Mesenchymal stem cell (in vitro differentiated cells and primary cell): ENCODE measurements at places on chromosomes 3 and 15.

DNA sequence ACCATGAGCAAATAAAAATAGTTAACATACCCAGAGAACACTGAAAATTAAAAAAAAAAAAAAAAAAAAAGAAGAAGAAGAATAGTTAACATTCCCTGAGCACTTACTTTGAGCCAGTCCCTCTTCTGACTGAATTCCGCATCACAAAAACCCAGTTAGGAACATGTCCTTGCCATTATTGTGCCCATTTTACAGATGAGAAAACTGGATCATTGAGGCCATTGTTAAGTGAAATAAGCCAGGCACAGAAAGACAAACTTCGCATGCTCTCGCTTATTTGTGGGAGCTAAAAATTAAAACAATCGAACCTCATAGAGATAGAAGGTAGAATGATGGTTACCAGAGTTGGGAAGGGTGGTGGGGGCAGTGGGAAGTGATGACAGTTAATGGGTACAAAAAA is 119.5 kb downstream of the FGF12 start:
- no peak for DNase-seq

DNA sequence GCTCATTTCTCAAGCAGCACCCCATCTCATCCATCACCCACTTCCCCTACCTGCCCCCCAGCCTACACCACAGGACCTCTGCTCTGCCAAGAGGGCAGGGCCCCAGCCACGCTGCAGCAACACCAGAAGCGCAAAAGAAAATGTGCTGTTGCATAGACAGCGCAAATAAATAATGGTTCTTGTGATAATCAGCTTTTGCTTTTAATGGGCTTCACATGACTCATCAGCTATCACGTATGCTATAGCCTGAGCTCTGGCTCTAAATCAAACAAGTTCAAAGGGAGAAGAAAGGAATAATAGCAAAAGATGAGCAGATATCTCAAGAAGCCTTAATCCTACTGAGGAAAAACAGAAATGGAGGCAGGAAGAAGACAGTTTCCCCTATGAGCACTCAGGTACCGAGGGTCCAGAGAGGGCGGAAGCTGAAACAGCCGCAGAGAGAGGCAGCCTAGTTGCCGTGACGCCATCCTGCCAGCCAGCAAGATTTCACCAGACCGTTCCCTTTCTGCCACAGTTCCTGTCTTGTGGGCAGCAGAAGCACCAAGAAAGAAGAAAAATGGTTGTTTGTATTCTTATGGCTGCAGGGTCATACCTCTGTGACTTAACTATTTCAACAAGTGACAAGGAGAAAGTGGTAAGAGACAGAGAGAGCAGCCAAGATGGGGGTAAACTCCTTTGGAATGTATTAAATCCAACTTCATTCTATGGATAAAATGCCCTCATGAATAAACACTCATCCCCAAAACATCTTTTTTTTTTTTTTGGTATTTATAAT is 22.0 kb downstream of the RAB27A start:
- DNase-seq, result peak; percentile 91

DNA sequence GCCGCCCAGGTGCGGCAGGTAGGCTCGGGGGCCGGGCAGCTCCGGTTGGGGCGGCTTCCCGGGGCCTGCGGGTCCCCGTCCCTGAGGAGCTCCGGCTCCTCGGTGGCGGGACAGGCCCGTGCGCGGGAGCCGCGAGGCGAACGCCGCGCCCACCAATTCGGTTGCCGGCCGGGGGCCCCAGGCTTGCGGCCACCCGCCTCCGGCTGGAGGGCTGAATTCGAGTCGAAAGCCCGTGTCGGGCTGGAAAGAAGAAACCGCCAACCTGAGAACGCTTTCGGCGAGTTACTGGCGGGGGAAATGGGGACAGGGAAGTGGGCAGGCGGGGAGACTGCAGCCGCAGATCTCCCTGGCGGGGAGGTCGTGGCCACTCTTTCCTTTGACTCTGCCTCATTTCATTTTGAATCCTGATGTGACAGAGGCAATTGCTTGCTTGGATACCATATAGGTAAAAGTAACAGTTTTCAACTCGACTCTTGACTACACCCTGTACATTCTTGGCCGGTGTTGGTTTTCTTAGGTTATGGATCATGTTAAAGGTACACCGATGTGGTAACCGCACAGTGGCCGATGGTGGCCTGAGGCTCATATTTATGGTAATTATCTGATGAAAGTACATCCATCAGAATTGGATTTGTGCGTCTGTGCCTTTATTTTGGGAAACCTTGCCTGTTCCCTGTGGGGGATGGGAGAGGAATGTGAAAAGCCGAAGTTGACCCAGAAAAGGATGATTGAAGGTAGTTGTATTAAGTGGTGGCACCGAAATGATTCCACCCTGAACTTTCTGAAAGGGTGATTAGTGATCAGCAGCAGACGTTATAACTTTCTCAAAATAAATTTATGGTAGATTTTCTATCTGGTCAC is 1.7 kb downstream of the B3GNT5 start:
- peak; percentile 40 for DNase-seq

- peak; percentile 82 for DNase-seq
These were observed 67.7 kb upstream of the OXTR start for GRCh38 chr3:8837162-8837561.

DNA sequence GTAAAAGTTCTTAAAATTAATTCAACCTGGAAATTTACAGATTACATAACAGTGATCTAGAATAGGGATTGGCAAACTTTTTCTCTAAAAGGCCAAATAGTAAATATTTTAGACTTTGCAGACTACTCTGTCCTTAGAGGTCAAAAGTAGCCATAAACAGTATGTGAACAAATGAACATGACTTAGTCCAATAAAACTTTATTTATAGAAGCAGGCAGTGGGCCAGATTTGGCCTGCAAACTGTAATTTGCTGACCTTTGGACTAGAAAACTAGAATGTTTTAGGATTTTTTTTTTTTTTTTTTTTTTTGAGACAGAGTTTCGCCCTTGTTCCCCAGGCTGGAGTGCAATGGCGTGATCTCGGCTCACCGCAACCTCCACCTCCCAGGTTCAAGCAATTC is 12.1 kb downstream of the SENP8 start:
- no peak for DNase-seq

- no peak for DNase-seq
These were observed 29.2 kb downstream of the GJD2 start for GRCh38 chr15:34725556-34725955.

- DNase-seq, result no peak
These were observed 23.7 kb downstream of the PLXND1 start for GRCh38 chr3:129582799-129583198.

- peak; percentile 51 for DNase-seq
These were observed 520.1 kb downstream of the ROBO1 start for GRCh38 chr3:79247725-79248043.

GRCh38 chr3:81974751-81975150 is 213.3 kb upstream of the GBE1 start:
- DNase-seq, result no peak

DNA sequence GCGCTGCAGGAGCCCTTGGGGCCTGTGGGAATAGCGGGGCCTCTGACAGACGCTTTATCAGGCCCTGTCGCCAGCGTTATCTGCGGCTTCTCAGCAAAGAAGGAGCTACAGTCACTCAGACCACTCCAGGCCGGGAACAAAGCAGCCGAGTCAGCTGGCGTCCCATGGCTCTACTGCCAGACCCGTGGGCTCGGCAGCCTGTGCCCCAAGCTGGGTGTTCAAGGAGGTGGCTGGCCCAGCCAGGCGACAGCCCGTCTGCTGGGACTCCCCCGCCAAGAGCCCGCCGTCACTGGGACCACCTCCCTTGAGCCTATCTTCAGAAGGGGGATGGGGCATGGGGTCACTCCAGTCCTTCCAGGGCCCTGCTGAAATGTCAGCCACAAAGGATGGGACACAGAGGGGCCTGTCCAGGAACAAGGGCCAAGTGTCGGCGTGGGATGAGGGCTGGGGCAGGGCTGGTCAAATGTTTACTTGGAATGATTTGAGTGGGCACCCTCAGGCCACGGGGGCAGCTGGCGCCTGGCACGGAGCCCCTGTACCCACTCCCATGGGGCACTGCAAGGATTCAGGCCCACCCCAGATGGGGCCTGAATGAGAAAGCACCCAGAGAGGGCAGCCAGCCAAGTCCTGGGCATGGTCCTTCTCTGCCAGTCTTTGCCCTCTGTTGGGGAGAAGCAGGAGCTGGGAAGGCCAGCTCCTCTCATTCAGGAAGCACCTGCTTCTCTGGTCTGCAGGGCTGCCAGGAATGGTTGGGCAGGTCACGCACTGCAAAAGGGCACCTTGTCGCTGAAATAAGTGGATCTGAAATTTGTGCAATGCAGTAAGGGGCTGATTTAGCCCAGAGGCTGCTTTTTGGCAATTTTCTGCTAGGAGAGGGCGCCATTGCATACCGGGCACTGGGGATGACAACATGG is 148.3 kb downstream of the SMAD6 start:
- peak; percentile 71 for DNase-seq

GRCh38 chr3:195104340-195104739 is 166.6 kb downstream of the XXYLT1 start:
- DNase-seq, result no peak

DNA sequence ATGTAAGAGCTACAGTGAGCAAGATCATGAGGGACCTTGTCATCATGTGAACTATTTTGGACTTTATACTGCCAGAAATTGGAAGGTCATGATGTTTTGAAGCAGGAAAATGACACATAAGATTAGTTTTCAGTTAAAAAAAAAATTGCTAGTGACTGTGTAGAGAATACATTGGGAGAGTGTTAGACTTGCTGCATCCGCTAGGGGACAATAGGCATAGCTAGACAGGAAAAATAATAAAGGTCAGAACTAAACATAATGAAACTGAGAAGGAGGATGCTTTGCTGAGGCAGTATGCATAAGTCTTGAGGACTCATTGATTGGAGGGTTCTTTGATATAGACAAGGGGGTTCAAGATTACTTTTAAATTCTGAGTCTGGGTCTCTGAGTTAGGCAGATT is 275.8 kb upstream of the KCNH8 start:
- no peak for DNase-seq

DNA sequence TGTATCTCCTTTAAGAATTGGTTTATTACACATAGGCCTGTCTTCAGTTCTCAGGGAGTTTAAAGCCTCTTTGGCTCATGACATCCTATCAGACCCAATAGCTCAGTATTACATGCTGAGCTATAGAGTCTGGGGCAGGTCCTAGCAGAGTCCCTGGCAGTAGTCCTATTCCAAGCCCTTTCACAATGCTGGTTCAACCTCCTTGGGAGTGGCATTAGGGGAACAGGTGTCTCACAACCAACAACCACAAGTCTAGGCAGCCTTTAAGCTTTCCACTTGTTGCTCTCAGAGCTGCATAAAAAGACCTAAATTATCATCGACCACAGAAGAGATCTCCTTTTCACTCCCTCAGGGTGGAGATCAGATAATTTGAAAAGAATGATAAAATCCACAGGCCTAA is 22.8 kb upstream of the C2CD4B start:
- DNase-seq, result no peak

GRCh38 chr15:75232252-75232813 is 25.8 kb upstream of the GOLGA6C start:
- DNase-seq, result no peak

DNA sequence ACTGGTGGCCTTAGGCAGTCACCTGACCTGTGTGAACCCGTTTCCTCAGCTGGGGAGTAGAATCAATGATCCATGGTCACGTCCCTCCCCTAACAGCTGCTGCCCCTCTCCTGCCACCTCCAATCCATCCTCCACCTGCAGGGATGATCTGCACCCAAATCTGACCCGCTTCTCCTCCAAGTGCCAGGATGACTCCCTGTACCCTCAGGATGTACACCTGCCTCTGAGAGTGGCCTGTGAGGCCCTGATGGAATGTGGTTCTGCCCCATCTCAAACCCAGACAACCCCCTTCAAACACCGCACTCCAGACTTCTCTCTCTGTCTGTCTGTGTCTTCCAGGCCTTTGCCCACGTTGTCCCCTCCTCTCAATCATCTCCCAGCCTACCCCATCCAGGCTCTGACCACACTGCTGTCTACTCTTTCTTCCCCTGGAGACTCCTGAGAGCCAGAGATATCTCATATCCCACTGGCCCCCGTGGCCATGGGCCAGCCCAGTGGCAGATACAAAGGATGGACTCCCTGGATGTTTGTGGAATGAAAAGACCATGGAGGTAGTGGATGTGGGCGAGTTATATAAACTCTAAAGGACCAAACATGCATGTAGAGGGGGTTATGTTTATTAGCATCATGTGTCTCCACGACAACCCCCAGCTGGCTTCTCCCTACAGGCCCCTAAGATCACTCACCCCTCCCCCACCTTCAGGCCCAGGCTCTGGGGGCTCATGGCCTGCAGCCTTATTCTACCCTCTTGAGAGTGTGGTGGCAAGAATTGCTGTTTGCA is 84.9 kb downstream of the SMAD6 start:
- no peak for DNase-seq

GRCh38 chr3:77247817-77248216 is 207.9 kb downstream of the ROBO2 start:
- DNase-seq, result no peak

- peak; percentile 54 for DNase-seq
These were observed 123.9 kb downstream of the OXNAD1 start for GRCh38 chr3:16388850-16389441.

DNA sequence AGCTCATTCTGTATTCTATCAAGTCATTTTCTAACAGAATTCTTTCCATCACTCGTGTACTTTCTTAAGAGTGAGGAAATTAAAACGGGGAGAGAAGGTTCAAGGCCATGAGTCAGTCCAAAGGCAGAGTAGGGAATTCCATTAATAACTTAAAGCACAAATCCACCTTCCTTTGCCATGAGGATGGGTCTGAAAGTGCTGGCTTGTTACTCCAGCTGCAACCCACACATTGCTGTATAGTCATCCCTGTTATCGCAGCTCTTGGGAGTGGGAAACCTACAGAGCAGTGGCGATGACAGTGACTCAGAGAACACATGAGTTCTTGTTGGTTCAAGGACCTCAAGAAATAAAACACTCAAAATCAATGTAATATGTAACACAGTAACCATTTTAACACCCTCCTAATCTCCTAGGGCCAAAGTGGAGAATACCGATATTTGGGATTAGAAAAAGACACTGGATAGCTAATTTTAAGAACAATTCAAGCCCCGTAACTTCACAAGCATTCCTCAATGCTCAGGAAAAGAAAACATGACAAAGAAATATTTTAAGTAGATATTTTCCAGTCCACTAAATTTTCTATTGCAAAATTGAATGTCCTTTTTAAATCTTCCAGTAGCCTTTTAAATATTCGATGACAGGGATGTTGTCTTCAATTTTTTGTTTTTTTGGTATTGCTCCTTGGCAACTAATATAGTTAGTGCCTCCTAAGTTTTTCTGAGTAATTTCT is 179.9 kb upstream of the THBS1 start:
- peak; percentile 33 for DNase-seq

GRCh38 chr3:93843981-93844380 is 129.7 kb downstream of the PROS1 start:
- peak; percentile 76 for DNase-seq

- DNase-seq, result no peak
These were observed 36.1 kb downstream of the NSMCE3 start for GRCh38 chr15:29233566-29233965.
